ENCODE measurements at places on chromosomes 4 and X. TPM values are rescaled to one million over a fixed set of nuclear protein-coding genes. Genes with fewer than 3 reads are reported as not detected.

DNA sequence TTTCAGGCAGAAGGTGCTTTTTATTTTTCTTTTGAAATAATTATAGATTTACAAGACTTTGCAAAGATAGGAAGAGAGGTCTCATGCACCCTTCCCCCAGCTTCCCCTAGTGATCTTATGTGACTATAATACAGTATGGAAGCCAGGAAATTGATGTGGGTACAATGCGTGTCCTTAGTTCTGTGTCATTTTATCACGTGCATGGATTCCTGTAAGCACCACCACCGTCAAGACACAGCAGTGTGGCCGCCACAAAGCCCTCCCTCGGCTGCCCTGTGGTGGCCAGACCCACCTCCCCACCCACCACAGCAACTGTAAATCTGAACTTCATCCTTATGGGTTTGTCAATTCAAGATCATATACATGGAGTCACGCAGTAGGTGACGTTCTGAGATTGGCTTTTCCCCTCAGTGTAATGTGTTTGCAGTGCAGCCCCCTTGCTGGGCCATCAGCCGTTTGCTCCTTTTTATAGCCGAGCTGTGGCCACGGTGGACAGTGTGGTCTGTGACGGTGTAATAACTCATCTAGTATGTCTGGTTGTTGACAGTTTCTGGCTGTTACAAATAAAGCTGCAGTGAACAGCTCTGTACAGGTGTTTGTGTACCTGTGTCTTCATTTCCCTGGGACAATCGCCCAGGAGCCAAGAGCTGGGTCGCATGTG lies 10.9 kb upstream of the HTRA3 start:
- no peak for DNase-seq

DNA sequence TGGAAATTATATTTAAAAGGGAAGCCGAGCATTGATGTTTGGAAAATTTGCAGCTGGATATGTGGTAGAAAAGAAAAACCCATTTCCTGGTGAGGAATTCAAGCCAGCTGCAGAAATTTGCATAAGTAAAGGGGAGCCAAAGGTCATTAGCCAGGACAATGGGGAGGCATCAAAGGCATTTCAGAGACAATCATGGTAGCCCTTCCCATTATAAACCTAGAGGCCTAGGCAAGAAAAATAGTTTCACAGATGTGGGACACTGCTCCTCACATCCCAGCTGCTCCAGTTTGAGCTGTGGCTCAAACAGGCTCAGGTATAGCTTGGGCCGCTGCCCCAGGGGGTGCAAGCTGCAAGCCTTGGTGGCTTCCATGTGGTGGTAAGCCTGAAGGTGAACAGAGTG lies 35.8 kb downstream of the NAP1L3 start:
- no peak for DNase-seq

The LRP2BP gene
- polyA plus RNA-seq = 7.3 TPM

The BMP3 gene
- polyA plus RNA-seq = 17.4 TPM

The RTL3 gene
- not detected for polyA plus RNA-seq

- DNase-seq = no peak
Measured at GRCh38 chr4:6420972-6421371, 51.4 kb downstream of the PPP2R2C start.

GRCh38 chr4:138992676-138993075 lies 22.9 kb upstream of the NOCT start:
- DNase-seq = no peak

The TEX13D gene
- polyA plus RNA-seq = not detected

- DNase-seq = no peak
Measured at GRCh38 chr4:133247861-133248260, 98.8 kb downstream of the PCDH10 start.

The CTAG1B gene
- not detected for polyA plus RNA-seq

GRCh38 chr4:83413676-83414075 lies 41.9 kb downstream of the HELQ start:
- no peak for DNase-seq

- DNase-seq = no peak
Measured at GRCh38 chr4:1328267-1329155, 18.5 kb upstream of the UVSSA start.

DNA sequence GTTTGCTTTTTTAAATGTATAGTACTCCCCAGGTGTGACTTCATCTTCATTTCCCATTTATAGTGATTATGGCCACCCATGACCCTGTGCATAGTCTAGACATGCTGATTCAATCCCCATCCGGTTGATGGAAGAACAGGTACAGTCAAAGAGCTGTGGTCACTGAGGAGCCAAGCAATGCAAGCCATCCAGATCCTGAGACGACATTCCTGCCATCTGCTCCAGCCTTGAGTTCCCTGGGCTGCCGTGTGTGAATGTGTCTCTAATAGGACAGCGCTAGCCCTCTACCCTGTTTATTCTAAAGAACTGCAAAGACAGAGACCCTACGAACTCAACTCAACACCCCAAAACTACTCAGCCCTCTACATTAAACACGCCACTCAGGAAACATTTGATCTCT lies 1.7 kb downstream of the KCNIP4 start:
- DNase-seq = no peak

DNA sequence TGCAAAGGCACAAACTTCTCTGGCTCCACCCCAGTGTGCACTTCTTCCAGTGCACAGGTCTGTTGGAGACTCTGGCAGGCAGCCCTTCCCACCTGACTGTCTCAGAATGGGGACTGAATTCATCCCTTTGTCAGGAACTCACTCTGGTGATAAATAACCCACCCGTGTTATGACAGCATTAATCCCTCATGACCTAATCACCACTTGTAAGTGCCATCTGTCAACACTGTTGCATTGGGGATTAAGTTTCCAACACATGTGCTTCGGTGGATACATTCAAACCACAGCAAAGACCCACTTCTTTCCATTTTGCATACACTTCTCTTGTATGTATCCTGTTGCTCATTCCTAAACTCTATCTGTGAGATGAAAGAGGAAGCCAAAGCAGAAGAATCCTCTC lies 1002.9 kb upstream of the IGFBP7 start:
- DNase-seq = no peak

- DNase-seq = no peak
Measured at GRCh38 chr4:38694330-38694729, 30.3 kb downstream of the KLF3 start.

The CYTL1 gene
- polyA plus RNA-seq = 9.9 TPM

GRCh38 chr4:88653371-88653946 lies 44.2 kb downstream of the NAP1L5 start:
- no peak for DNase-seq

GRCh38 chrX:152177052-152177451 lies 38.7 kb upstream of the MAGEA10 start:
- DNase-seq = no peak

The TLR3 gene
- 12.3 TPM for polyA plus RNA-seq

The AKAP17A gene
- 38.9 TPM for polyA plus RNA-seq

DNA sequence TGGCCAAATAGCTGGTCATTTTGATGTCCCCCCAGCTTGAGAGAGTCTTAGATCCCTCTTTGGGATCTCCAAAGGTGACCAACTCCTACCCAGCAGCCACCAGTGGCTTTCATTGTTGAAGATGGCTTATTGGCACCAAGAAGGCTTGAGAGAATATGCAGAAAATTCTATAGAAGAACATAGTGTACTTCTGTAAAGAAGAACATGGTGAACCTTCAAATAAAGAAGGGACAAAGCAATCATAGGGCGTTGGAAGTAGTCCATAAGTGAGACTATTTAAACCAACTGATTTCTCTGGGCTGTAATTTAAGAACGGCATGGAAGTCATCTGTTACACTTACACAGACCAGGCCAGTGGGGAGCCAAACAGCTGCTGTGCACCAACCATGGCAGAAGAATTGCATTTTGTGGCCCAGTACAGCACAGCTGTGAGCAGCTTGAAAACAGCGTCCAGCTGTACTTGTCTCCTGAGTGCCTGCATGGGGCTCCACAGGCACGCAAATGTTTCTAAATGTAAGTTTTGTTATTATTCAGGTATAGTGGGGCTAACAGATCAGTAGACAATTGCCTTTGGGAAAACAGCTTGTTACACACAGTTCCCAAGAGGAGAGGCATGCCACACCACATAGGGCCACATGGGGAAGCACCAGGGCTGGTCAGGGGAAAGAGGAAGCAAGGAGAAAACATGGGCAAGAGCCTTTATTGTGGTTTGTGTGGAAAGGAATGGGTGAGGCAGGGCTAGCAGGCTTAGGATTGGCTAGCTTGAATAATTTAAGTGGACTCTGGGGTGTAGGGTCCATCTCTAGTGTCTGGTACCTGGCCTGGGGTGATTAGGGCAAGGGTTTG lies 125.0 kb downstream of the ARHGAP6 start:
- DNase-seq = no peak

The PPP1R2C gene
- not detected for polyA plus RNA-seq

DNA sequence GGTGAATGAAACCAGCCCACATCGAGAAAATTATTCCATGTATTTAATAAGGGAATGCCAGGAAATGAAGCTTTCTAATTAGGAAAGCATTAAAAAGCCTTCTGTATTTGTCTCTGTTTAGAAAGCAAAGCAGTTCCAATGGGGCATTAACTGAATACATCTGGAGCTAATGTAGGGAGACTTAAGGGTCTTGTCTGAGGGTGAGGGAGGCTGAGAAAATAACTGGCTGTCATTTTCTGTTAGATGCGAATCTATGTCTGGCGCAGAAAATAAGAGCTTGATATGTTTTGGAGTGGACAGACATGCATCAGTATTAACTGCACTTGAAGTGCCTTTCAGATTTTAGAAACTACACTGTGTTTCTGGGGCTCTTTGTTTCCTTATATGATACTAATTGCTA lies 111.3 kb downstream of the KLHL8 start:
- DNase-seq = no peak

DNA sequence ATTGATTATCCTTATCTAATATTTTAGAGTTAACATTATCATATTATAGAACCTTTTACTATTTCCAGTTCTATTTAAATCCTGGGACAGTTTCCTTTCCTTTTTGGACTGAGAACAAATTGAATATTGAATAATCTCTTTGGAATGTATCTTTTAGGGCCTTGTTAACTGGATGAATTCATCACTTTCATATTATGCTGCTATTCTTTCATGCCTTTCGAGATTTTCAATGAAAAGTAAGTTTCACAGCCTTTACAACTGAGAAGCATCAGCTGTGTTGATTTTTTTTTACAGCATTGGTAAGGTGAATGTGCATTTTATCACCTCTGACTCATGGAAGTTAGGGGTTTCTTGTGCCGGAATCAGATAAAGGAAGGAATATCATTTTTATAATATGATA lies 39.6 kb downstream of the PDLIM5 start:
- no peak for DNase-seq

- DNase-seq = no peak
Measured at GRCh38 chrX:8049827-8050226, 121.2 kb downstream of the VCX2 start.

DNA sequence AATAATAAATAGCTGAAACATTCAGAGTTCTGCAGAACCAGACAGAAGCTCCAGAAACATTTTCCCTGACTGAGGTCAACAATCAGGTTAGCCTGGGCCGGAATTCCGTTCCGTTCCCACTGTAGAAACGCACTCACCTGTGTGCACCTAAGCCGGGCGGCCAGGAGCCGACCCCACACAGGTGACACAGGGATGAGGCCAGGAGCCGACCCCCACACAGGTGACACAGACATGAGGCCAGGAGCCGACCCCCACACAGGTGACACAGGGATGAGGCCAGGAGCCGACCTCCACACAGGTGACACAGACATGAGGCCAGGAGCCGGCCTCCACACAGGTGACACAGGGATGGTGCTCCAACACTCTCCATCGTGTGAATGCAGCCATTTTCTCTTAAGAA lies 21.9 kb downstream of the FAT1 start:
- no peak for DNase-seq

The APELA gene
- polyA plus RNA-seq = 8.3 TPM

GRCh38 chrX:27599928-27600327 lies 9.8 kb downstream of the DCAF8L2 start:
- DNase-seq = no peak

GRCh38 chr4:4574052-4574451 lies 32.2 kb upstream of the STX18 start:
- DNase-seq = no peak

GRCh38 chr4:156101571-156101970 lies 147.9 kb upstream of the CTSO start:
- DNase-seq = no peak

GRCh38 chr4:188110036-188110435 lies 633 bp upstream of the TRIML2 start:
- no peak for DNase-seq

The EDNRA gene
- polyA plus RNA-seq = 98.4 TPM

GRCh38 chr4:8500966-8501365 lies 60.4 kb downstream of the TRMT44 start:
- no peak for DNase-seq

GRCh38 chr4:174828845-174829701 lies at the start of gene GLRA3:
TSS of gene GLRA3 (minus strand) at chr4:174829247. CDS start at chr4:174828811, 436 bp downstream.
- DNase-seq = peak; percentile 59

The ENOPH1 gene
- 66.3 TPM for polyA plus RNA-seq

The INTU gene
- polyA plus RNA-seq = 22.7 TPM

The COL25A1 gene
- polyA plus RNA-seq = 23.1 TPM

The RASGEF1B gene
- polyA plus RNA-seq = 12.7 TPM

DNA sequence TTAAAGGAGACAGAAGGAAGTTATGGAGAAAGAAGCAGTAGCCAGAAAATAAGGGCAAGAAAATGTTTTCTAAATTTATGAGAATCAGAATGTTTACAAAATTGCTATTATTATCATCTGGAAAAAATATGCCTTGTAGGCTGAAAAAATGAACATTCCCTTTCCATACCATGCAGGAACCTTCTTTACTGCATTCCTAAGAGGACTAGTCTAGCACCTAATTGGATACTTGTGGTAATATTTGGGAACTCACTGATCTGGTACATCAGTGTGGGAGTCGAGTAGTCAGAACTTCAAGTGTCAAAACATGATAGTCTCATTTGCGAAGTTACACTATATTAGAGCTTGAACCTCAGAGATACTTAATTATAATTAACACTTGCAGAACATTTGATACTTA lies 51.9 kb downstream of the TET2 start:
- DNase-seq = no peak

GRCh38 chr4:183532821-183533220 lies 28.0 kb downstream of the ING2 start:
- DNase-seq = no peak

- peak; percentile 27 for DNase-seq
Measured at GRCh38 chr4:76306882-76307659, 538 bp downstream of the STBD1 start.

The SHOX gene
- polyA plus RNA-seq = 0.08 TPM

- DNase-seq = no peak
Measured at GRCh38 chrX:119015407-119016237, 41.2 kb downstream of the LONRF3 start.

GRCh38 chr4:25592736-25593135 lies 62.9 kb upstream of the SLC34A2 start:
- DNase-seq = no peak

Measured in left renal cortex interstitium (tissue), 4 donors.